GF-D8 (cell line): ENCODE measurements at places on chromosomes 16 and 17.

DNA sequence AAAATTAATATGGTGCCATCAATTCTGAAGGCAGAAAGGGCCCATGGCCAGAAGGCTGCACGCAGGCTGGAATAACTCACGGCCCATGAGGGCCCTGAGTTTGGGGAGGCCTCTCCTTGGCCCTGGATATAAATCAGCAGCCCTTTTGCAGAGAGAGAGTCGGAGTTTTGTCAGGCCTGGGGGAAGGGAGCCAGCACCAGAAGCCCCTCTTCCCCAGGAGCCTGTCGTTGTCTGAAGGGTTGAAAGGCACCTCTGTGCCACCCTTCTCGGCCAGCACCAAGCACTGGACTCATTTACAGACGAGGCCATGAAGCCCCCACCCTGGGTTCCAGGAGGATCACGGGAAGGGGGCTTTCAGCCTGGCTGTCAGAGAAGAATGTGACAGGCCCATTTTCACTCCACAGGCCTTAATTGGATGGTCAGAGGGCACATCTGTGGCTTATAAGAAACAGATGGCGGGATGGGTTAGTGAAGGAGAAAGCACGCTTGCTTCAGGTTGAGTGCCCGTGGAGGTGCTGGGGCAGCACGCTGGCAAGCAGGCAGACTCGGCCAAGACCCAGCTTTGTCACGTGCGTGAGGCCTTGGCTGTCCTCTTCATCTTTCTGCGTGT lies 140.6 kb downstream of the CLEC16A start:
- no peak for DNase-seq

DNA sequence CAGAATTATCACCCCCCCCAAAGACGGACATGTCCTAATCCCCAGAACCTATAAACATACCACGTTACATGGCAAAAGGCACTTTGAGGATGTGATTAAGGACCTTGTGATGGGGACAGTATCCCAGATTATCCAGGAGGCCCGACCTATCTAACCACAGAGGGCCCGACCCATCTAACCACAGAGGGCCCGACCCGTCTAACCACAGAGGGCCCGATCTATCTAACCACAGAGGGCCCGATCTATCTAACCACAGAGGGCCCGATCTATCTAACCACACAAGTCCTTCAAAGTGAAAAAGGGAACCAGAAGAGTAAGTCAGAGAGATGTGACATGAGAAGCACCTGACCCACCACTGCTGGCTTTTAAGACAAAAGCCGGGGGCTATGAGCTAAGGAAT lies 56.8 kb downstream of the ANKFY1 start:
- peak; percentile 47 for DNase-seq

- DNase-seq, result no peak
These were observed 99.7 kb downstream of the CDH8 start for GRCh38 chr16:61936522-61936921.

DNA sequence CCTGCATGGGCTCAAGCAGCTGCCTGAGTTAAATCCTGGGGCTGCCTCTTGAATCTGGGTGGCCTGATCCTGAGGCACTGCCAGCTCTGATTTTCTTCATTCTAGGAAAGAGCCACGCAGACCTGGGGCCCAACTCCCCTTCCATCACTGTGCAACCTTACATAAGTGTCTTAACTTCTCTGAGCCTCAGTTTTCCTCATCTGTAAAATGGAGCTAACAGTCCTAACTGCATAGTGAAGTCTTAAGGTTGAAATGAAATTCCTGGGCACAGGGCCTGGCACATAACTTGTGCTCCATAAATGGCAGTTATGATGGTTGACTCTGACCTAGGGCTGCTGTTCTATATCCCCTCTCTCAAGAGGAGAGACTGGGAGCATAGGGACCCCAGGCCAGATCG lies 236.6 kb downstream of the GSG1L start:
- DNase-seq, result no peak

- DNase-seq, result no peak
These were observed 8.3 kb upstream of the MAP2K3 start for GRCh38 chr17:21276264-21276588.

DNA sequence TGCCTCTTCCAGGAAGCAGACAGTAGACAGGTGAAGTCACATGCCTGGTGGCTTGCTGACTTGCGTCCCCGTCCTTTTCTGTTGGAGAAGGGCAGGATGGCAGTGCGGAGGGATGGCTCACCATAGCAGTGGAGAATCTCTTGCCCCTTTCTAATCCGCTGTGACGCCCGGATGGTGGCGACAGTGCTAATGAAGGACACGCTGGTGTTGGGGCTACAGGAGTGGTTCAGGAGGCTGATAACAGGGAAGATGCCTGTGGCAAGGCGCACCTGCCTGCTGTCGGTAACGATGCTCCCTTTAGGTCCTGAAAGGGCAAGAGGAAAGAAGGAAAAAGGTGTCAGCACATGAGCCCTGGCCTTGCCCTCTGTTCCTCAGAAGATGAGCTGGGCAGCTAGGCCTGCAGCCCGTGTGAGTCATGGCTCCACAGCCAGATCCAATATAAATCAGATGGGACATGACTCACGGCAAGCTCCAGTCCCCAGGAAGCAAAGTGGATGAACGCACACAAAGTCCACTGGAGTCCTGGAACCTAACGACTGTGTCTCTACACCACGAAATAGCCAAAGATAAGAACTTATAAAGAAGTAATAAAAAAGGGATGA lies 25.5 kb downstream of the SERPINF1 start:
- DNase-seq, result no peak

DNA sequence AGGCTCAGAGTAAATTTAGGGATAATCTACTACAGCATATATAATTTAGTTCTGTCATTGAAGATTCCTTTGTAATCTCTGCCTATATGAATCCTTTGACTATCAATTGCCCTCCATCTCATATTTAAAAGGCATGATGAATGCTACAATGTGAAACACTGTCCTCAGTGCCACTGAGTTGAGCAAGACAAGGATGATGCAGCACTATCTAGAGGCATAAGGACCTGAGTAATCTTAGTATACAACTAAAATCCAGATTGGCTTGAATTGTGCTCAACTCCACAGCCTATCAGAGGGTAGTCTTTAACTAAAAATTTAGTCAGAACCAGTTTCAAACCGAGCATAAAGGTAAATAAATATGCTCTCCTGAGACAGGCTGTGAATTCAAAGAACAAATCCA lies 11.6 kb upstream of the STRADA start:
- DNase-seq, result peak; percentile 16

- peak; percentile 75 for DNase-seq
These were observed 120.9 kb downstream of the METRNL start for GRCh38 chr17:83200231-83200699.
